ENCODE measurements at places on chromosomes 4 and X.
A peak's percentile ranks its signal among the peaks of the same experiment; 100 is the strongest.

- peak; percentile 42 for DNase-seq
These were observed 499.9 kb upstream of the AADAT start for GRCh38 chr4:170589597-170590191.

DNA sequence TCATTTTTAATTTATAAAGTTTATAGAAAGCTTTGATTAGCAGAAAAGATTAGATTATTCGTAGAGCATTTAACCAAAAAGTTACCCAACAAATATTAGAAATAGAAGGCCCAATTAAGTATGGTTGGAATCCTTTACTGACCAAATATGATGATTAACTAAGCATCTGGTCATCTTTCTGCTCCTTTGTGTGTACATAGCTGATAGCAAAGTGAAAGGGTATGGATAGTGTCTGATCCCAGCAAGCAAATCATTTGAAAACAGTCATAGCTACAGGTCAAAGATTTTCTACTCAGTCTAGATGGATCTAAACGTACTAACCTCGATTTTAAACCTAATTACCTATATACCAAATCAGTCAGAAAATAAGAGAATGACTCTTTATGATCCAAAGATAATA lies 7.3 kb upstream of the MAB21L2 start:
- DNase-seq = no peak

DNA sequence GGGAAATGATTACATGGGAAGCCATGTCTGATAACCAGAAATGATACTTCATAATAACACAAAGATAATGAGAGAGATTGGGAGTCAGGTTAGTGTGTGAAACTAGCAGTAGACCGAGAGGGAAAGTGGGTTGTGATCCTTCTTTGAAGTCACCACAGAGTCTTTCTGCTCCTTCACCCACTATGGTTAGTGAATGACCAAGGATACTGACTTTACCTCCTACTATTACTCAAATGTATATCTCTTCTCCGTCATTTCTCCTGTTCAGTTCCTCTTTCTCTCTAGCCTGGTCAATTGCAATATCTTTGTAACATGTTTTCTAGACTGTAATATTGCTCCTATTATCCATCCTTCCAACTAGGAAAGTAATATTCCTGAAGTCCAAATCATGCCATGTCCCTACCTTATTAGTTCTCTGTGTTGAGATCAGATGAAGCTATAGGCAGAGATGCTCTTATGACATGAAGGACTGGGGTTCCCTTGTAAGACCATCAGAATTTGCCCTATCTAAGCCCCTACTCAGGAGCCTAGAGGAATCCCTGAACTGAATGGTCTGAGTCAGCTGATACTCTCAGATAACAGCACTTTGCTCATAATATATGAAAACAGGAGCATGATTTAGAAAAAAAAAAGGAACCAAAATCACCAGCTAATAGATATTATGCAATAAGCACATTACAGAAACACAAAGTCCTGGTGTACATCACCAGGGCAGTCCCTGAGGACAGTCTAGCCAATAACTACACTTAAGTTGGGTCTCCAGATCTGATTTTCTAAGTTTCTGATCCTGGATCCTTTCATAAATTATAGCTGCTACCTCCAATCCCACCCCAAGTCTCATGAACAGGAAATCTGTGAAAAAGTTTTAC lies 81.2 kb downstream of the SHROOM3 start:
- DNase-seq = peak; percentile 62

- DNase-seq = no peak
These were observed 404.4 kb downstream of the TLL1 start for GRCh38 chr4:166277401-166277800.

GRCh38 chrX:44908153-44908552 lies 35.2 kb downstream of the KDM6A start:
- peak; percentile 36 for DNase-seq

DNA sequence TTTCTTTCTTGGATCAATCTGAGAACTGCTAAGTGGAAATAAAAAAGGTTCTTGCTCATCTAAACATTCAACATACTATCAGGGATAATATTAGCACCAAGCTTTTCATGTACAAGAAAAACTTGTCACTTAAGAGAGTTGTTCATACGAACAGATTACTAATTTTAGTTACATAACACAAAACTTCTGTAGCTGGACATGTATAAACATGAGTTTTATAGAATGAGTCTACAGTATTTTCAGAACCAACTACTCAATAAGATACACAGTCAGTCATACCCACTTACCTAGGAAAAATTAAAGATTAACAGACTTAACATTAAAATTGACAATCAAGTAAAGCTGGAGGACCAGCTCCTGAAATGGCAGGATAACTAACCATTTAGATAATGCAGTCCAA lies 540.1 kb upstream of the FAM241A start:
- DNase-seq = no peak

DNA sequence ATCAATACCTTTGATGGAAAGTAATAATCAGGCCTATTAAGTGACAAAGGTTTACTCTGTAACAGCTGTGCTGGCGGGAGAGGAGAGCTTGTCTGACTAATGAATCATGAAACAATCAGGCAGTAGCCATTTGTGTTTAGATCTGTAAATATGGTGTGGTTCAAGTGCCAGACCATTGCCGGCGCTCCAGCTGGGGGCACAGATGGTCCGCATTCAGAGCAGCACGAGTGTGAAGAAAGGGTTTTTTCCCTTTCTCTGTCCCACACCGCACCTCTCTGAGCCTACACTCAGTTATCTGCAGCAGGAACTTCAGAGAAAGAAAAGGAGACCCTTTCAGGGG lies 111.3 kb upstream of the PAQR3 start:
- no peak for DNase-seq

GRCh38 chr4:119286377-119287002 lies 35.4 kb downstream of the FABP2 start:
- DNase-seq = no peak

GRCh38 chr4:179007755-179008154 lies 1565.5 kb upstream of the AGA start:
- DNase-seq = no peak

GRCh38 chr4:147430111-147430510 lies 50.8 kb upstream of the EDNRA start:
- DNase-seq = peak; percentile 76

DNA sequence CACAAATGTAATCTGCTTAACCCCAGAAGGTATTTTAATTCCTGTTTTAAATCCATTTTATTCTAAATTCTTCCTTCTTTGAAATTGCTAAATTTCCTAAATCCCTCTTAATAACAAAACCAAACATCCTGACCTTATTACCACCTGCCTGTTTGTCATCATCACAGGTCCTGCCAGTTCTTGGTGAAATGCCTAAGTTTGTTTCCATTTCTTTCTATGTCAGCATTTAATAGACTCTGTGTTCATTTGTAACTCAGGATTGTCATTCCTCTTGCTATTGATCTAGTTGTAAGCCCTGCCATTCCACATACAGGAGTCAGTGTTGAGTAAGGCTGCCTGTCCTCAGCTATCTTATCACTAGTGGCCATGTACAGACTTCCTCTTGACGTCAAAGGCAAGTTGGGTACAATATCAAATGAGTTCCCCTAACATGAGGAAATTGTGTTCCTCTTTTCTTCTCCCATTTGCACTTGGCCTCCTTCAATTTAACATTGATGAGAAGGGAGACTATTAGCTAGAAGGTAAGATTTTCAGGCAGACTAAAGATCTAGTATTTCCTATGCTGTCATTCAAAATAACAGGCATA lies 440.1 kb downstream of the AFF2 start:
- DNase-seq = no peak

GRCh38 chr4:183360161-183360919 lies 38.1 kb upstream of the CLDN24 start:
- DNase-seq = peak; percentile 21

GRCh38 chrX:147403040-147403439 lies 508.7 kb upstream of the FMR1 start:
- DNase-seq = no peak

GRCh38 chr4:184978211-184978610 lies 40.1 kb upstream of the HELT start:
- DNase-seq = no peak

GRCh38 chrX:40471965-40472648 lies 108.7 kb upstream of the ATP6AP2 start:
- no peak for DNase-seq

- DNase-seq = peak; percentile 23
These were observed 17.0 kb upstream of the PAPSS1 start for GRCh38 chr4:107736924-107737448.

DNA sequence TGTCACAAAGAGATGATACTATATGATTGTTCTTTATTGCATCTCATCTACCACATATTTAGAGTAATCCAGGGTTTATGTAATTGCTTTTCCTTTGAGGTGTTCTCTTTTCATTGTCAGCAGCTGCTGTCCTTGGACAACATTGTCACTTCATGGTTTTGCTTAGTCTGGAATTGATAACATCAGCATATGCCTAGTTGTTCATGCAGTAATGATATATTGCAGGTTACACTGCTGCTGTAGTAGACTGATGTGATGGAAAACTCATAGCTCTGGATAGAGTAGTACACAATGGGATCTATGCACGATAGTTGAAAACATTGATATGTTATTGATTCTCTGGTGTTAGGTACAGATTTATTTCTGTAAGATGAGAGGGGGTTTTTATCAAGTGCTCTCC lies 13.7 kb downstream of the NEIL3 start:
- no peak for DNase-seq

DNA sequence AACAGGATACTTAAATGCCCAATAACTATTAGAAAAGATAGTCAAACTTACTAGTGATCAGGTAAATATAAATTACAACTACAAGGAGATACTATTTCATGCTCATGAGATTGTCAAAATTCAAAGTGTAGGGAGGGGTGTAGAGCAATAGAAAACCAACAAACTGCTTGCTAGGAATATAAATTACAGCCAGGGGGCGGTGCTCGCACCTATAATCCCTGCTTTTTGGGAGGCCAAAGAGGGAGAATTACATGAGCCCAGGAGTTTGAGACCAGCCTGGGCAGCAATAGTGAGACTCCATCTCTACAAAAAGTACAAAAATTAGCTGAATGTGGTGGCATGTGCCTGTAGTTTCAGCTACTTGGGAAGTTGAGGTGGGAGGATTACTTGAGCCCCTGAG lies 556.5 kb upstream of the NR3C2 start:
- no peak for DNase-seq

- DNase-seq = peak; percentile 53
These were observed 2.4 kb upstream of the BCOR start for GRCh38 chrX:40100141-40100536.

DNA sequence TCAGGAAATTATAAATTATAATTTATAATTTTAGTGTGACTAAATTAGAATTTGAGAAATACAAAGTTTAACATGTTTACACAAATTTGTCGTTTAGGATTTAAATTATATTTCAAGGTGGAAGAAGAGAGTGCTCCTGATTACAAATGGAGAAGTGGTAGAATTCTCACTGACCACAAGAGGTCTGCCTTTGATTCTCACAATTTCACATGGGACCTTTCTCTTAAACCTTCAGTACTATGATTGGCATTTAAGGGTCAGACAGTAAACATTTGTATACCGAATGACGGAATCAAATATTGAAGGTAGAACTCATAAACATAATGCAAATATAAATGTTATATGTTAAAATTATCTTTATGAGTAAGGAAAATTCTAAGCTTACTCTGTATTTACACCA lies 171.7 kb downstream of the SLIT2 start:
- DNase-seq = no peak

GRCh38 chr4:112284166-112284565 lies 1.5 kb downstream of the TIFA start:
- no peak for DNase-seq

DNA sequence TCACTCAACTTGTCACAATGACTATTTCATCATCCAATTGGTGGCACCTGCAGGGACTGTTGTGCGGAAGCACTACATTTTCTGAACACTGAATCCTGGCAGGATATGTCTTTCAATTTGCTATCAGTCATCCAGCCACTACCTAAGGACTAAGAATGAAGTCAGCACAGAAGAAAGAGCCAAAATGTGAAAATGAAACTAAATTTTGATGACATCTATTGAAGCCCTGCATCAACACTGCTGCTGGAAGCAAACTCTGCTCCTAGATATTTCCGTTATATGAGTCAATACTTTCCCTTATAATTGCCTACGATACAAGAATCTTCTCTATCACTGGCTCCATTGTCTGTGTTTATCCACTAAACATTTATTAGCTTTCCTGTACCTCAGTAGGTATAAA lies 917.9 kb downstream of the RAPGEF2 start:
- DNase-seq = no peak

DNA sequence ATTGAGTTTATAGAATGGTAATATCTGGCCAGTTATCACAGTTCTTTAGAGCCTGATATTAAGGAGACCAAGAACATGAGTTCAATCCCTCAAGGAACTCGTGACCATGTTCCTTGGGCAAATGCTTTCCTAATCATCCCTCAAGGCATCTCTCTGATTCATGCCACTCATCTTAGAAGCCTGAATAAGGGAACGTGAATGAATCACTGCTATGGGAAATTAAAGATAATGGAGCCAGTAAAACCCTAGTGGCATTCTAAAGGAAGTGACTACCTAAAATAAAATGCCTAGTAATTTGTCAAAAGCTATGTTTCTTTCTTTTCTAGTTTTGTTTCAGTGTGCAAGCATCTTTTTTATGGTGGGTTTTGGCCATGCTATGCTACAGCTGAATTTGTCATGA lies 1161.3 kb downstream of the C4orf33 start:
- DNase-seq = no peak

- no peak for DNase-seq
These were observed 3.2 kb downstream of the HTRA3 start for GRCh38 chr4:8272472-8273428.

DNA sequence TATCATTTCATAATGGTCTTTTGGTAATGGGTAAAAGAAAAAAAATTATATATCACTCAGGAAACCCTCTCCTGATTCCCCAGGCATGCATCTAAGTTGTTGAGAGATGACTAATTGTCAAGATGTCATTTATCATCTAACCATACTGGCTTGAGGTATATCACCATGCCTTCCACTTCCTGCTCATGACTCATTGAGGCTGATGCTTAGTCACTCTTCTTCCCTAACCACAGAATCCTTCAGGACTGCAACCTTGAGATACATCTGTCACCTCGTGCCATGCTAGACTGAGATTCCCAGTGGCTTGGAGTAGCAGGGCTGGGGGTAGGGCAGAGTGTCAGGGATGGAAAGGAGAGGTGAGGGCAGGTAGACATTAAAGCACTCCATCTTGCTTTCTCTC lies 782.5 kb upstream of the INTU start:
- peak; percentile 70 for DNase-seq

- DNase-seq = peak; percentile 97
These were observed 163.9 kb upstream of the SLC7A11 start for GRCh38 chr4:138405934-138406567.

DNA sequence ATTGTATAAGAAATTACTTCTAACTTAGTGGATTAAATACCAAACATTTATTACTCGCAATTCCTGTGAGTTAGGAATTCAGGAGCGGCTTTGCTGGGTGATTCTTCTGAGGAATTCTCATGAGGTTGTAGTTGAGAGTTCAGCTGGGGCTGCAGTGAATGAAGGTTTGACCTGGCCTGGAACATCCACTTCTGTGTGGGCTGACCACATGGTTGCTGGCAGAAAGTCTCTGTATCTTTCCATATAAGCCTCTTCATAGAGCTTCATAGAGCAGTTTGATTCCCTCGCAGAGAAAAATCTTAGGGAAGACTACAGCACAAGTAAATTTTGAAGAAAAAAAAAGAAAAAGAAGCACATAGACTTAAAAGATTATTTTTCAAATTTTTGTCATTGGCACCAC lies 339.7 kb upstream of the NWD2 start:
- DNase-seq = no peak

Measured in MV-4-11 (cell line).